ENCODE measurements at places on chromosomes 16 and 17.

GRCh38 chr16:20920799-20921198 lies 20.2 kb downstream of the LYRM1 start:
- DNase-seq = no peak

DNA sequence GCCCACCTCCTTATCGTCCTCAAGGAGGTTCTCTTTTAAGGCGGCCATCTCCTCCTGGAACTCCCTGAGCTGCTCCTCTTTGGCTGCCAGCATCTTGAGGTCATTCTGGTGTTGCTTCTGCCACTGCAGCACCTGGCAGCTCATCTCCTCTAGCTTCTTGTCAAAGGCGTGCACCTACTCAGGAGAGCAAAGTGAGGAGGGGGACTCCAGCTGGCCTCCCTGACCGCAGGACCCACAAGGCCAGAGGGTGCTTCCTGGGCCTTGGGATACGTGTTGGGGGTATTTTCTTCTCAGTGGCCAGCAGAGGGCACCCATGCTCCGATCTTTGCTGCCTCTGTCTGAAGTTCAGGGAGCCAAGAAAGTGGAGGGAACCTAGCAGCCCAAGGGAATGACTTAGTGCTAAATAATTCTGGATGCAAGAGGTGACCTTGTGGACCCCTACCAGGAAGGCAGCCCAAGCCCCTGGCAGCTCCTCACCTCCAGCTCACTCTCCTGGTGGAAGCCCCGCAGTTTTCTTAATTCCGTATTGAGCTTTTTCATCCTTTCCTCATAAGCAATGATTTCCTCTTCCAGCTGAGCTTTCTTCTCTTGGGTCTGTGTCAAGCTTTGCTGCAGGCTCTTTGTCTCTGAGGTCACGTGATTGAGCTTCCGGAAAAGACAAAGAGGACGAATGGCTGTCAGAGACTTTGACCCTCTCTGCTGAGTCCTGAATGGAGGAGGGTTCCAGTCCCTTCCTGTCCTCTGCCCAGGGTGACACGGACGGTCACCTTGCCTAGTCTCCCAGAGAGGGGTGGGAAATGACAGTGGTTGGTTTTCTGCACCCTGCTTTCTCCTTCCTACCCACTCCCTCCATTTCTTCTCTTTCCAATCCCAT lies 31.4 kb downstream of the DHX38 start:
- DNase-seq = peak; percentile 30

DNA sequence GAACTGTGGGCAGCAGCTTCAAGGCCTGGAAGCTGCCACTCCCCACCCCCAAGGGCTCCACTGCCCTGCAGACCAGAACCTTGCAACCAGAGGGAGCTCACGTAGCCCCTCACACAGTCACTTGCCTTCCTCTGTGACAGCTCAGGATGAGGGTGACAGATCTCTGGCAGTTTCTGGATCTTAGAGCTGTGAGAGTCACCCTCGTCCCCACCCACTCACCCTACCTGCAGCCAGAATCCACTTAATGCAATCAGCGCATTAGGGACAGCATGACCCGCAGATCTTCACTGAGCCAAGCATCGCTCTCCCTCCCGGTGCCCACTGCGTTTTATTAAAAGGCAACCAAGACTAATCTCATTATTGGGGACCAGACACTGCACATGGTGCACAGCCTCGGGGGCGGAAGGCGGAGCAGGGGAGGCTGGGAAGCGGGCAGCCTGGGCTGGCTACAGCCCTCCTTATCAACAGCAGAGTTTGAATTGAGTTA lies 3.5 kb downstream of the CYB561 start:
- DNase-seq = no peak

GRCh38 chr16:83847371-83848225 lies 39.8 kb downstream of the HSBP1 start:
- no peak for DNase-seq

GRCh38 chr16:89093602-89094251 lies at the start of gene ACSF3:
TSS of gene ACSF3 (plus strand) at chr16:89093852. CDS start at chr16:89100682, 6,830 bp downstream.
- peak; percentile 26 for DNase-seq

- no peak for DNase-seq
These were observed 770 bp downstream of the CCNF start for GRCh38 chr16:2429771-2430663.

DNA sequence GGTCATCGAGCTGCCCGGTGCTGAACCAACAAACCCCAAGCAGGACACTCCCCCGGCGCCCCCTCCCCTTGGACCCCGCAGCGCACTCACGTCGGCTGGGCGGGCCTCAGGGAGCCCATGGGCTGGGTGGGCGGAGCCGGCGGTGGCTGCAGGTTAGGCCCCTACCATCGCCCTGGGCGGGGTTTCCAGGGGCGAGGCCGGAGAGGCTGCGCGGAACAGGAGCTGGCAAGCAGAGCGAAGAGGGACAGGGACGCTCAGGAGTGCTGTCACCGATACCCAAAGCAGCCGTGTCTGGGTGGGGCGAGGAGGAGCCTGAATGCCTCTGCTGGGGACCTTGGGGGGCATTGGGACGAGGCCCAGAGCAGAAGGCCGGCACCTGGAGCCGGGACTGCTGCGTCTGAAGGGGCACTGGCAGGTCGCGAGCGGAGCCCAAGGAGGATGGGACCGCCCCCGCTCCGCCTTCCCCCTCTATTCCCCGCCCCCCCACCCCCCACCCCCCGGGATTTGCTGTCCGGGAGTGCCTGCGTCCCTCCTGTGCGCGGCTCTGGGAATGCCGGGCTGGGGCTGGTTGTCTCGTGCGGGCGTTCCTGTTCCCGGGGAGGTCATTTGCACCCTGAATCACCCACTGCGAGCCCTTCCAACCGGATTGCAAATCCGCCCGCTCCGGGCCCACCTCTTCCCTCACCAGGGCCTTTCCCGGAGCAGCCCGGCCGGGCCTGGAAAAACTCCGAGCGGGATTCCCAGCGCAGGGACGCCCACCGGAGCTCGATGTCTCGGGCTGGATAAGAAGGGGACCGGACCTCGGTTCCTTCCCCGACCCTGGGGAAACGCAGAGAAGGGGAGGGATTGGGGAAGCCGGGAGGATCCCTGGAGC lies 902 bp downstream of the ARHGAP27 start:
- DNase-seq = no peak

DNA sequence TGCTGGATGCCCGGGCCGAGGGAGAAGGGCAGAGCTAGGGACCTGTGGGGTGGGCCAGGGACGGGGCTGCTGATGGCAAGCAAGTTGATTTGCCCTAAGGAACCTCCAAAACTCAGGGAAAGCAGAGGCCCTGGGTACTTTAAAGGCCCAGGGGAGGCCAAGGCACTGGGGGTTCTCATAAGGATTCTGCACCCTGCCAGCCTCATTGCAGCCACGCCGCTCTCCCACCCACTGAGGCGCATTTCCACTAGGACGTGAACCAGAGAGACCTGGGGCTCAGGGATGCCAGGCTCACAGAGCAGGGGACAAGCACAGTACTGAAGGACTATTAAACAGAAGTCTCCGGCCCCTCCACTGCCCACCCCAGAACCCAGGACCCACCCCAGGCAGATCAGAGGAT lies 39.4 kb upstream of the RBFOX3 start:
- DNase-seq = no peak

DNA sequence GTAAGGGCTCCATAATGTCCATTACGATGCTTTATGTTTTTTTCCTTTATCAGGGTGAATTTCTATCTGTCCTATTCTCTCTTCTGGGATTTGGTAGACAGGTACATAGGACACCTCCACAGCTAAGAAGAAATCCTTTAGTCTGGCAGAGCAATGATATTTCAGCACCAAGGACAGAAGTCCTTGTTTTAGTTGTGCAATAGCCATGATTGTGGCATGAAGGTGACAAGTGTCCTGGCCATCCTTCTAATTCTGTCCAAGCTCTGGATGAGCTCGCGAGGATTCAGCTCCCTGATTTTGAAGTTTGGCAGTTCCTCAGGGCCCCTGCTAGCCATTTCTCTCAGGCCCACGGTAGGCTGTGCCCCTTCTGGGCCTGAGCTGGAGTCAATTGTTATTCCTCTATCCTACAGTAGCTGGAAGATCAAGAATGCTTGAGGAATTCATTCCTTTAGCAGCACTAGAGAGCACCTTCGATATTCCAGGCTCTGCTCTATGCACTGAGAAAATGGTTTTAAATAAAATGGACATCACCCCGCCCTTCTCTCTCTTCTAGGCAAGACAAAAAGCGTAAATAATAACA lies 320.8 kb downstream of the XYLT1 start:
- DNase-seq = no peak

GRCh38 chr16:87721622-87722585 lies 43.9 kb downstream of the KLHDC4 start:
- DNase-seq = no peak

- DNase-seq = no peak
These were observed 36.6 kb downstream of the GRIN2A start for GRCh38 chr16:10145542-10146035.

- no peak for DNase-seq
These were observed 40.0 kb downstream of the MRPS23 start for GRCh38 chr17:57809879-57810278.

GRCh38 chr17:30091121-30091670 lies 25.4 kb upstream of the NSRP1 start:
- DNase-seq = no peak

GRCh38 chr17:82083009-82083408 lies 15.0 kb downstream of the FASN start:
- DNase-seq = no peak
